Stimulated activated CD4-positive, alpha-beta T cell treated with anti-CD3 and anti-CD28 coated beads, Interleukin-12 subunit alpha, Interleukin-12 subunit beta, amount 100 ng/mL, for 24 hours (primary cell): ENCODE measurements at places on chromosomes 1 and 21.

GRCh38 chr1:10529091-10529490 lies 54.3 kb downstream of the PEX14 start:
- DNase-seq = no peak

DNA sequence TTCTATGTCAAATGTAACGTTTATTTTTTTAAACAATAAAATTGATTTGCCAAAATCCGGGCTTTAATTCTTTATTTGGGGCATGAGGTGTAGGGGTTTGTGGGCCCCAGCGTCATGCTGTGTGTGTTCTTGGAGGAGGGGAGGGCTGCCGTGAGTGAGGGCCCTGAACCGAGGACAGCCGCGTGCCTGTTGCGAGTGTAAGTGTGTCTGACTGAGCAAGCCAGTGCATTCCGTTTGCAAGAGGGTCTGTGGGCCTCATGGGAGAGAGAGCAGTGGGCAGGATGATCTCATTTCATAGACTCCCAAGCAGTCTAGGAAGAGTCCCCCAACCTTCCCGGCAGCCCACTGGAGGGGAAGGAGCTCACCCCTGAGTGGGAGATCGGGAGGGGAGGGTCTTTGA lies 21.4 kb upstream of the SPSB1 start:
- DNase-seq = no peak

- no peak for DNase-seq
Observed at GRCh38 chr1:97505816-97506215, 415.0 kb downstream of the DPYD start.

DNA sequence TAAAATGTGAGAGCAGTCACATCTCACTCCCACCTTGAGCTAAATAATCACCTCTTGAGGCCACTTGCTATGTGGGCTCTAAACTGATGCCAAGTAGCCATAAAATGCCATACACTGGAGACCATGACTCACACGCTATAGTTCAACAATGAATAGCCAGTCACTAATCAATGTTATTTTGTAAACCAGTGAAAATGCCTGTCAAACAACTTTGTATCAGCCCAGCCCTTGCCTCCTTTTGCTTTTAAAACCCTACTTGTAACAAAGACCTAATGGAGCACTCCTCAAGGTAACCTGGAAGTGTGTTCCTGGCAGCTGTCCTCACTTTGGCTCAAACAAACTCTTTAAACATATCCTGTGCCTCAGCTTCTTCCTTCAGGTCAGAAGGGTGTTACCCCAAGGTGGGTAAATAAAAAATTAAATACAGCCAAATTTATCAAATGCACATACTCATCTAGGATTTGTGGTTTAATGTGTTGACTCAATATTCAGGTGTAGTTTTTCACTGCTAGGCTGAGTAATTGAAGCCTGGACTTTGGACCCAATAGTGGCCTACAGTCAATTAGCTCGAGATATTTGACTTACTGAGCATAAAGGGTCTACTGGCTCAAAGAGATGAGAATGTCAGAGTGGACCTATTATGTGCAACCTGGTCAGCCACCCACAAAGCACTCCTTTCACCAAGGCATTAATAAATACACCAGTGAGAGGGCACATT lies 154.3 kb downstream of the COQ8A start:
- DNase-seq = no peak

DNA sequence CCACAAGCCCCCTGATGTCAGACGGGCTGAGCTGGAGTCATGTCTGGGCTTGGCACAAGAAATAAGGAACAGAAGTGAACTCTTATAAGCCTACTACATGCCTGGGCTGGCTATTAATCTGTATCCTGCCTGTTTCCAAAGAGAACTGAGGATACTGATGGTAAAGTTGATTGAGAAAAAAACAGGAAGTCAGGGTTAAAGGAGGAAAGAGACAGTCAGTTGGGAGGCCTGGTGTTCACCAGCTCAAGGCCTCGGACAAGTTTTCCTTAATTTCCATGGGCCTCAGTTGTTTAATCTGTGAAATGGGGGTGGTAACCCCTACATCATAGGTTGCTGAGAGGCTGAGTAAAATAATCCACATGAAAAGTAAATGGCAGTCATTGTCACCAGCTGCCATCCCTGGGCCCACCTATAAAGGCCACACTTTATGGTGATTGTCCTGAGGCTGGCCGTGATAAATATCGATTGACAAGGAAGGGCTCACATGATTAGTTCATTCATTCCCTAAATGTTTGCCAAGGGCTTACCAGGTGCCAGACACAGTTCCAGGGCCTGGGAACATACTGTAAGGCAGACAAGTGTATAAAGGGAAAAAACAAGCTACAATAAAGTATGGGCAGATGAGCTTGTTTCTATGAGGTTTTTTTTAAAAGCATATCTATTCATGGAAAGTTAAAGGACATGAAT lies 2.8 kb downstream of the ALDH4A1 start:
- DNase-seq = no peak

GRCh38 chr1:10597492-10598388 lies 123.0 kb downstream of the PEX14 start:
- DNase-seq = no peak

DNA sequence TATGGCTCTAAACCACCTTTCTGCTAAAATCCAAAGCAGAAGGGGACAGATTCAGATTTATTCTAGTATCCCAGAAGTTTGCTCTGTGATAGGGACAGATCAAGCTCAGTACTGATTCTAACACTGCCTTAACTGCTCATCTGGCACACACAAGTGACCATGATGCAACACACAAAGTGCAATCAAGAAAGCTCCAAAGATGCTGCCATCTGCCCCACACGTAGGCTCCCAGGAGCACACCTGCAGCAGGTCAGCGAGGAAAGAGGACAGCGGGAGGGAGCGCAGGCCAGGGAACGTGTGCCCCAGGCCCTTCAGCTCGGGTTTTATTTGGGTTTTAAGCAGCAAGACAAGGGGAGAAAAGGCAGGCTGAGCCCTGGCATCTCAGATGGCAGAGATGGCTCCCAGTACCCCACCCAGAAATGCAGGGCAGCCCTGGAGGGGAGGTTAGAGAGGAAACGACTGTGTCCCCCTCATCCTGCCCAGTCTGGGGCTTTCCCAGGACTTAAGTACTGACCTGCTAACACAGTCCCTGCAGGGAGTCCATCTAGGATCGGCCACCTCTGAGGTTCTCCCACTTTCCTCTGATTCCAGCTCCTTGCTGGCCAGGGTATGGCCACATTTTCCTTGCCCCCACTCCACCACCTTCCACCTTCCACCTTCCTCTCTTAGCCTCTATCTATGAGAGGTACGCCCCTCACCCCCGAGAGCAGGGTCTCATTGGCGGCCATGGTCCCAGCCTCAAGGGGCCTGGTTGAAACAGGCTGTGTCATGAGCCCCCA lies 1.2 kb downstream of the TRIM11 start:
- no peak for DNase-seq

GRCh38 chr1:33147997-33148314 lies 33.9 kb downstream of the TRIM62 start:
- no peak for DNase-seq

DNA sequence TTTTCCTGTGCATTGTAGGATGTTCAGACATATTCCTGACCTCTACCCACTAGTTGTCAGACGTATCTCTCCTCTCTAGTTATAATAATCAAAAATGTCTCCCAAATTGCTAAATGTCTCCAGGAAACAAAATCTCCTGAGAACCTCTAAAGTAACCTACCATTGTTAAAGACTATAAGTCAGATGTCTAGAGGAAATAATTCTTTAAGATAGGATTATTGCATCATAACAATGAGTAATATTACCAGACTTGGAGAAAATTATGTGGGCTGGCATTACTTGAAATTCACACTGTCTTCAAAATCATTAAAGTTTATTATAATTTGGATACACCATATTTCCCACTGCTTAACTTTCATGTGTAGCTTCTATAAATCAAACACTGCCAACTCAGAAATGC lies 643.0 kb upstream of the ADGRL2 start:
- DNase-seq = no peak

GRCh38 chr1:45973121-45973520 lies 159.3 kb downstream of the PIK3R3 start:
- no peak for DNase-seq

GRCh38 chr1:10819198-10819901 lies 22.9 kb upstream of the CASZ1 start:
- DNase-seq = no peak

DNA sequence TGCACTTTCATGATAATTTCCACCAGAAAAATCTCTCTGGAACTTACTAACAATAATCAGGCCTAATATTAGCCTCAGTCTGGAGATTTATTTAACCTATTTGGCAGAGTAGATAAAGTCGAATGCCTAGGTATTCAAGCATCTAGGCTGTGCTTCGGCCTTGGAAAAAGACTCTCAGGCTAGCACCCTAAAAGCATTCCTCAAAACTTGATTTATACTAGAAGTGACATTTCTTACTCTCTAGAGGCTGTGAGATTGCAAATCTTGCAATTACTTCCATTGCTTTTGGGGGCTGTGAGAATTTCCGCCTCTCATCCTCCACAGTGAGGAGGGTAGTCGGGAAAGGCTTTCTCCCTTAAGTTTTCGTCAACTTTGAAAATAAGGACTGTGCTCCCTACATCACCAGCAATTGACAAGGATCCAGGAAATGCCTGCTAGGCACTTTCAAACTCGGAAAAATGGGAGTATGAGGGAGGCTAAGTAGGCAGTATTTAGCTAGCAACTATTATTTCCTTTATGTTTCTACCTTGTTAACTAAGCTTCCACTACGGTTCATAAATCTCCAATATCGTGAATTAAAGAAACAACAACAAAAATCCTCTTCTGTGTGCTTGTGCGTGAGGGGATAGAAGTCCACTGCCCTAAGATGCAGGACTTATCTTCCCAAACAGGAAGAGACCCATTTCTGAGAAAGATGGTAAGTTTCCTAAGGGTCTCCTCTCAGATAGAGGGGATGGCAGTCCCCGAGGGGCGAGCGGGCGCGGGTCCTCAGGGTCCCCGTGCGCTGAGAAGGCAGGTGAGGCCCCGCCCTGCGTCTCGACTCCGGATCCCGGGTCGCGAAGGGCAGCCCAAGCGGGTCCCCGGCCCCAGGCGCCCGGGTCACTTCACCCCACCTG lies 1.1 kb upstream of the LMO4 start:
- no peak for DNase-seq

GRCh38 chr1:23696335-23696989 lies 4.9 kb downstream of the RPL11 start:
- no peak for DNase-seq

- DNase-seq = no peak
Observed at GRCh38 chr1:178633056-178633455, 92.0 kb upstream of the RALGPS2 start.

DNA sequence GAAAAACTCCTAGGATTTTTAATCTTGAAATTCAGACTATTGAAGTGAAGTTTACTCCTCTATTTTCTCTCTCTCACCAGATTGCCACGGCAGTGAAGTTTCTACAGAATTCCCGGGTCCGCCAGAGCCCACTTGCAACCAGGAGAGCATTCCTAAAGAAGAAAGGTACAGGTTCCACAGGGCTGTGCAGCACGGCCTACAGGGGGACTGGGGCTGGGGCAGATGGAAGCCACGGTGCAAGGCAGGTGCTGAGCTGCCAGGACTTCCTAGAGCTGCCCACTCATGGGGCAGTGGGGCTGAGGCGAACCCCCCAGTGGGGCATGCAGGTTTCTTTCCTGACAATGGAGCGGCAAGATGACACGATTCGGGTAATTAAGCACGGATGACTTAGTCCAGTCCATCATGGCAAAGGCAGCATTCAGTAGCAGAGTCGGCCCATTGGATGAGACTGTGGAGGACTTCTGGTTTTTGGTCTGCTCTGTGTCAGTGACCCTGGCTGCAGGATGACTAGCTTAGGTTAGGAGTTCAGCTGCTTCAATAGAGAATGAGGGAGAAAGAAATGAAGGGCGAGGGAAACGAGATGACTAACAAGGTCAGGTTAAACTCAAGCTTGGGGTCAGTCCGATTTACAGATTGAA lies 61.5 kb downstream of the PEX14 start:
- no peak for DNase-seq

- DNase-seq = no peak
Observed at GRCh38 chr21:29228306-29228705, 70.4 kb upstream of the BACH1 start.

- no peak for DNase-seq
Observed at GRCh38 chr21:17343055-17343454, 169.8 kb upstream of the CXADR start.

DNA sequence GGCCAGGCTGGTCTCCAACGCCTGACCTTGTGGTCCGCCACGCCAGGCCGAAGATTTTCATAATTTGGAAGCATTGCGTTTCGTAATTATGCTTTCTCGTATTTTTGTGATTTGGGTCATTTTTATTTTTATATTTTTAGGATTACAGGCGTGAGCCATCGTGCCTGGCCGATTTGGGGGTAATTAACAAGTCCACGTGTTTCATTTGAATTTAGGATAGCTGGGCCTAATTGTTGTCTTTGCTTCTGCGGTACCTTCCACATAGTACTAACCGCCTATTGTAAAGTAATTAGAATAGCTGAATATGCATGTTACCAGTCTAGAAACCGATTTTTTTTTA lies 1.0 kb downstream of the RCC1 start:
- DNase-seq = no peak

DNA sequence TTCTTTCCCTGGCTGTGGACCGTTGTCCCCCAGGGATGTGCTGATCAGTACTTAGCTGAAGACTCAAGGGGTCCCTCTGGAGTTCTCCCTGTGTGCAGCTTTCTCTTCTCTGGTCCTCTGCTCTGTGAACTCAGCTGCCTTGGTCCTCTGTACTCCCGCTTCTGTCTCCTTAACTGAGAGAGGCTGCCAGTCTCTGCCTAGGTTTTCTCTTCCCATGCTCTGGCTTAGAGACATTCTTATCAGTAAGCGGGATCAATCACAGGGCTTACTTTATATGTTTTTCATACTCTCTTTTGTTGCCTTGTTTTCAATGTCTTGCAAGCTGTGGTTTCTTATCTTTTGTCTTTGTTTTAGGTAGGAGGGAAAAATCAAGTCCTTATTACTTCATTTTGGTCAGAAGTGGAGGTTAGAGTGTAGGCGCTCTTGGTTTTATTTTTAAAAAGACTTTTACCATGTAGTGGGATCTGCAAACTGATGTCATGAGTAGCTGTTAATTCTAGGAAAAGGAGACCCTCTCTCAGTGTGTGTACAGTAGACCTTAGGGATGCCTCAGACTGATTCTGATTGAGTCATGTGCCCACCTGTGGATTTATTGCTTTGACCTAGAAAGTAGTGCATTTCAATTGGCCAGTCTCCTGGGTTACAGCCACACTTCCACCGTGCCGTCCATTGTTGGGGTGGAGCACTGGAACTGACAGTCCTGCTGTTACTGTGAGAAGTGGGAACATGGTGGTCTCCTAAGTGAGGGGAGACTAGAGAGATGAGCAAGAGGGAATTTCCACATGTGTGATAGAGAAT lies 46.6 kb downstream of the TTC3 start:
- DNase-seq = no peak

- DNase-seq = no peak
Observed at GRCh38 chr1:153932156-153933131, 9.7 kb upstream of the GATAD2B start.

GRCh38 chr1:911875-912739 lies 11.6 kb upstream of the SAMD11 start:
- no peak for DNase-seq
